ENCODE measurements at places on chromosomes 2 and 18. TPM values are rescaled to one million over a fixed set of nuclear protein-coding genes. Genes with fewer than 3 reads are reported as not detected.
A peak's percentile ranks its signal among the peaks of the same experiment; 100 is the strongest.

DNA sequence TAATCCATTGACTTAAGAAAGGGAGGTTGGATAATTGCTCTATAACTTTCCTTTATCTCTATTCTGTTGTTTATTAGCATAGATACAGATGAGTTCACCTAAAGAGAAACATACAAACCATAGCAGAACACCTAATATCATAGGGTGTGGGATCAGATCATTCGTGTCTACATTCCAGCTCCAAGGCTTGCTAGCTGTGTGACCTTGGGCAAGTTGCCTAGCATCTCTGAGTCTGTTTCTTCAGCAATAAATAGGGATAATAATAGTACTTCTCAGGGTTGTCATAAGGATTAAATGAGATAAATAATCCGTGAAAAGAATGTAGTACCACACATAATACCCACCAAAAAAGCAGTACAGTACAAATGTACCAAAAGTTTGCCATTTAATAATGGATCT is 126.2 kb downstream of the PLB1 start:
- no peak for DNase-seq

GRCh38 chr2:188478724-188479123 is 187.1 kb downstream of the GULP1 start:
- peak; percentile 91 for DNase-seq

DNA sequence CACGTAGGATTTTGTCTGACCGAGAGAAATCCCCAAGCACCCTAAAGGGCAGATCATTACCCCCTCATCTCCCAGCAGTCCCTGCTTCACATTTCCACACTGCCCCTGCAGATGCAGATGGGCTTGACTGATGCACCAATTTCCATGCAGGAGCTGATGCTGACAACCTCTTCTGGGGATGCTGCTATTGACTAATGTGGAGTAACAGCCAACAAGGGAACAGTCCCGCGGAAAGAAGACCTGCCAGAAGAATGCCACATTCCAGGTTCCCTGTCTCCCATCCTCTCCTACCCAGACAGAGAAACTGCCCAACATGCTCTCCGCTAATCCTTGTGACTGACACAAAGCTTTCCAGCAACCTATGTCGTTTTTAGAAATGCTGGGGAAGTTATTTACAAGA is 91.7 kb downstream of the AFF3 start:
- no peak for DNase-seq

- DNase-seq, result no peak
Observed at GRCh38 chr2:7077660-7078267, 160.6 kb downstream of the RNF144A start.

- peak; percentile 92 for DNase-seq
Observed at GRCh38 chr2:55111570-55112228, 61.4 kb upstream of the RTN4 start.

GRCh38 chr2:69300650-69301049 is 86.4 kb downstream of the GFPT1 start:
- DNase-seq, result no peak

GRCh38 chr18:49839012-49839411 is 25.7 kb upstream of the ACAA2 start:
- DNase-seq, result peak; percentile 95

EFHD1 gene
- total RNA-seq, result 26.9 TPM

GKN2 gene
- total RNA-seq, result not detected

CHN1 gene
- total RNA-seq, result 7.2 TPM

MOGAT1 gene
- total RNA-seq, result not detected

SERPINB5 gene
- 0.10 TPM for total RNA-seq

CTAGE1 gene
- total RNA-seq, result not detected
